ENCODE measurements at places on chromosomes 1 and 21.

DNA sequence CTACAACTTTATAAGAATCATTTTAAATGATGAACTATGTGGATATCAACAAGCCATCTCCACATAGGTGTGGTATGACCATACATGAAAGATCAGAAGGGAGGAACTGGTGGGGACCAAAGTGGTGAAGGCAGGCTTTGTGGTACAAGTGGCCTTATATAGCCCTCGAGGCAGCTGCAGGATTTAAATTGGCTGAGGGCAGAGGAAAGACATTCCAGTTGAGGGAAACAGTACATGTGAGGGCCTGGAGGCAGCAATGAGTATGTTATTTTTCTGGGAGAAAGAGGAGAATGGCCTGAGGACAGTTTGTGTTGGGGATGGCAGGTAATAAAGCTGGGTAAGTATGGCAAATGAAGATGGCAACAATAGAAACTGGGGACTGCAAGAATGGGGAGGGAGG, 17.1 kb downstream of the OSCP1 start:
- DNase-seq = no peak

GRCh38 chr21:21463456-21463855, 465.2 kb downstream of the NCAM2 start:
- DNase-seq = no peak

DNA sequence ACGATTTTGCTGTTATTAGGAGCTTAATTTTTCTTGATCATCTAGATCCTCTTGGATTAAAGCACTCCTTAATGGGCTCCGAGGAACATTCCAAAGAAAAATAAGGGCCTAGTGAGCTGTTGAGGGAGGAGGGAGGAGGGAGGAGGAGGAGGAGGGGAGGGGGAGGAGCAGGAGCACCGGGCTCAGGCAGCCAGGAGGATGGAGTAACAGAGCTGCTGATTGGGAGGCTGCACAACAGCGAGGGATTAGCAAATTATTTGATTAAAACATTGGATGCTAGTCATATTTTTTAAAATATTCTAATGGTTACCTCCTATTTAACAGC, 302.1 kb upstream of the RRP15 start:
- no peak for DNase-seq

- DNase-seq = no peak
Measured at GRCh38 chr1:234987415-234988154, 141.1 kb downstream of the TOMM20 start.

- DNase-seq = no peak
Measured at GRCh38 chr1:46399307-46399706, 5.2 kb downstream of the FAAH start.

DNA sequence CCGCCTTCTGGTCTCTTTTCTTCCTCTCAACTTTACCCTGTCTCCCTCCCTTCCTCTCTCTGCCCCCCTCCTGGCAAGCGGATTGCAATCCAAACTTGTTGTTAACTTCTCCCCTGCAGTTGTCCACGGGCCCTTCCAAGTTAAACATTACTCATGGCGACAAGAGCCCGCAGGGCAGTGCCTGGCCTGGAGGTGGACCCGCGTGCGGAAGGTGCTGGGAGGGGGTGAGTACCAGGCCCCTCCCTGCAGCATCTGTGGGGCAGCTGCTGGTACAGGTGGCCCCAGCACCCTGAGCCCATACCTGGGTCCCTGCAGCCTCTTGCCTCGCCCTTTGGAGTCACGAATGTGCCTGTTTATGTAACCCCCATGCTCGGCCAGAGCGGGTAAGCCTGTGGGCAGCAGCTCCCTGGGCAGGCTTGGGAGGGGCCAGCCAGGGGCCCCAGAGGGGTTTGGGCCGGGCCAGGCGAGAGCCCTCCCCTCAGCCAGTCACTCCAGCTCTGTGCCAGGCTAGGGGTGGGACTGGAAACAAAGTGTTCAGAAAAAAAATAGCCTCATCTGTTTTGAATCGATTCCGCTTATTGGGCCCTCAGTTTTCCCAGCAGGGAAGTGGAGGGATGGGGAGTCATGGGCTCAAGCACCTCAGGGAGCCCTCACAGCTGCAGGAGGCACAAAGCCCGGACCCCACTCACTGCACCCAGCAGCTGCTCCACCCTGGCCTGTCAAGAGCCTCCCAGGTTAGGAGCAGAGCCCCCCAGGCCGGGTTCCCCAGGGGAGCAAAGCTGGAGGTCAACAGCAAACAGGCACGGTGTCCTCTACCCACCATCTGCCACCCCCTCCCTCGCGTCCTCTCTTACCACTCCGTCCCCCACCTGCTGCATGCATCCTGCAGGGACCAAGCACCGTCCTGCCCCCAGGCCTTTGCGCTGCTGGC, 14.0 kb upstream of the FAAP20 start:
- DNase-seq = no peak
